ENCODE measurements at places on chromosomes 13 and 19.

DNA sequence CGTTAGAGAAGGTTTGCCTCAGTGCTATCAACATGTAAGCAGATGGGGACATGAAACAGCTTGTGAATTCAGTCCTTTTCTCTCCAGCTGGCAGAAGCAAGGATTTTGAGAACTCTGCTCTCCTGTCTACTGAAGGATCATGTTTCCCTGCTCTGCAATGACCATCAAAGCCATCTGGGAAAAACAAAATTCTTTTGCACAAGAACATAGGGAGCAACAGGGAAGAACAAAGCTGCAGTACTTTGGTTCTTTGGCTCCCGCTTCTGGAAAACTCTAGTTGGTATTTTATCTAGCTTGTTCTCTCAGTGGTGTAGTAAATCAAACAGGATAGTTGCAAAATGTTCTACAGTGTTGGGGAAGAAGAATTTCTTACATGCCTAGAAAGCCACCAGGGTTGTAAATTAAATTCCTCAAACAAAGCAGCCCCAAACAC is 270.4 kb downstream of the ENOX1 start:
- DNase-seq: no peak

GRCh38 chr13:24043590-24044350 is 116.8 kb upstream of the SPATA13 start:
- DNase-seq: no peak

DNA sequence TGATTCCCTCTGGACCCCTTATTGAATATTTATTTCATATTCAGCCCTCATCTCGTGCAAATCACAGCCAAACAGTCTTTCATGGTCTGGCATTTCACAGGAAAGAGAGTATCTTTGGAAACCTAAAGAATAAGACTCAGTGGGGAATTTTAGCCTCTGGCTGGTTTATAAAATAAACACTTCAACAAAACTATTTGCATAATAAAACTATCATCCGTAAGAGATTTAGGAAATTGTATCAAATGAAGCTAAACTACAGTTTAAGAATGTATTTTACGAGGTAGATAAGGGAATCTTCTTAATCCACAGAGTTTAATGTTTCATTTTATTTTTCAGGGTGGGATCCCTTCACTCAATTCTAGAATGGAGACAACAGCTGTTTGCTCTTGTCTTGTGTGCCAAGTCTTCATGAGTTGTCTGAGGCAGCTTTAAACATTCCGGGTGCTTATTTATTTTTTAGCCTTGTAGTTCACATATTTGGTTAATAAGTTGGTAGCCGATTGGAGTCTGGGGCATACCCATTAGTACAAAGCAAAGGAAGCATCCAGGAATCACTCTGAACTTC is 634.4 kb upstream of the KLF12 start:
- no peak for DNase-seq

- DNase-seq: no peak
Measured at GRCh38 chr19:2795827-2796658, 10.7 kb downstream of the THOP1 start.

GRCh38 chr13:109955598-109955997 is 169.2 kb upstream of the IRS2 start:
- no peak for DNase-seq
